NCI-H2081 (cell line): ENCODE measurements at places on chromosomes 16 and 17.

DNA sequence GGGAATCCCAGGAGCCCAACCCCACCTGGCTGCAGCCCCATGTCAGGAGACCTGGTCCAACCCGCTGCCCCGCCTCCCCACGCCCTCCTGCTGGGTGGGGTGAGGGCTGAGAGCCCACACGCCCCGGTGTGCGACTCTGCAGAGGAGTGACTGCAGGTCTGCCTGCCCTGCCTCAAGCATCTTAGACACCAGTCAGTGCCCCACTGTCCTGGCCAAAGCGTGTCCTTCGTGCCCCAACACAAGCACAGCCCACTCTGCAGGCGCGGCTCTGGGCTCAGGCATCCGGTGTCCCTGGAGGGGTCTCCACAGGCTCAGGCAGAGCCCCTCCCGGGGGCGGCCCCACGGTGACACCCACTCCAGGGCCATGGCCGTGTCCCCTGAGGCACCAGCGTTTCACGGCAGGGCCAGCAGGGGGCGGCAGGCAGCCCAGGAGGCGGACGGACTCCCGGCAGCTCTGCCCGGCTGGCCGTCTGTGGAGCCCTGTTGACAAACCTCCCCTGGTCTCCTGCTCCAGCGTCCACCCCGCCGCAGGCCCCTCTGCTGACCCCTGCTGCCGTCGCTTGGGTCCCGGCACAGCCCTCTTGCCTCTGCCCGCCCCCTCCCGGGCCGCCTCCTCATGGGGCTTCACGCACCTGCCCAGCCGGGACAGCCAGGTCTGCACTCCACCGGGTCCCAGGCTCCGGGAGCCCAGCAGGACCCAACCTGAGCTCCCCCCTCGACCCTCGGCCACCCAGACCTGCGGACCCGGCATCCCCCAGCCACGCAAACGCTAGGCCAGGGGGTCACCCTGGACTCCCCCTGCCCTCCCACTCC is 8.6 kb upstream of the UBE2I start:
- DNase-seq, result peak; percentile 41

GRCh38 chr16:30478766-30479478 is 6.4 kb downstream of the ITGAL start:
- DNase-seq, result no peak

- DNase-seq, result no peak
Measured at GRCh38 chr16:75957870-75958269, 231.6 kb upstream of the CPHXL start.

GRCh38 chr16:84156342-84156784 is 11.3 kb downstream of the DNAAF1 start:
- DNase-seq, result no peak

- no peak for DNase-seq
Measured at GRCh38 chr16:3328643-3329042, 23.3 kb downstream of the ZNF75A start.

- no peak for DNase-seq
Measured at GRCh38 chr17:66679631-66680517, 155.0 kb upstream of the CACNG5 start.

DNA sequence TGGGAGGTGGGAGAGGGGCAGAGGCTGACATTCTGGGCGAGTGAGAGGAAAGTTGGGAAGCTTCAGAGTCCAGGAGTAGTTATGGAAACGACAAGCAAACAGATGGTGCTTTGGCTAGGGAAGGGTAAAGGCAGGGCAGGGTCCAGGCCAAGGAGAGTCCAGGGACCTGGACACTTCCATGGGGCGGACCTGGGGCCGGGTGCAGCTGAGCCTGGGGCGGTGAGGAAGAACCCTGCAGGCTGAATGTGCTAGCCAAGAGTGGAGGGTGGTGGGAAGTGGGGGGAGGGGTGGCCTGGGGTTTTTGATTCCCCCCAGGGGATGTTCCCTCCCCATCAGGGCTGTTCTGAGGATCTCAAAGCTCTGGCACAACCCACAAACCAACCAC is 2.6 kb downstream of the PPP1R9B start:
- no peak for DNase-seq

- no peak for DNase-seq
Measured at GRCh38 chr16:27657811-27658210, 107.9 kb downstream of the KATNIP start.

- no peak for DNase-seq
Measured at GRCh38 chr17:76909971-76910760, 42.0 kb downstream of the MGAT5B start.

- no peak for DNase-seq
Measured at GRCh38 chr17:44353672-44354331, 8.7 kb downstream of the GRN start.

DNA sequence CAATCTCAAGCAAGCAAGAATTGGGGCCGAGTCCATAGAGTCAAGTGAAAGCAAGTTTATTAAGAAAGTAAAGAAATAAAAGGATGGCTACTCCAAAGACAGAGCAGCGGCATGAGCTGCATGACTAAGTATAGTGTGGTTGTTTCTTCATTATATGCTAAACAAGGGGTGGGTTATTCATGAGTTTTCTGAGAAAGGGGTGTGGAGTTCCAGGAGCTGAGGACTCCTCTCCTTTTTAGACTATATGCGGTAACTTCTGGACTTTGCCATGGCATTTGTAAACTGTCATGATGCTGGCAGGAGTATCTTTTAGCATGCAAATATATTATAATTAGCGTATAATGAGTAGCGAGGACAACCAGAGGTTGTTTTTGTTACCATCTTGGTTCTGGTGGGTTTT is 819.9 kb downstream of the KCNJ2 start:
- no peak for DNase-seq

DNA sequence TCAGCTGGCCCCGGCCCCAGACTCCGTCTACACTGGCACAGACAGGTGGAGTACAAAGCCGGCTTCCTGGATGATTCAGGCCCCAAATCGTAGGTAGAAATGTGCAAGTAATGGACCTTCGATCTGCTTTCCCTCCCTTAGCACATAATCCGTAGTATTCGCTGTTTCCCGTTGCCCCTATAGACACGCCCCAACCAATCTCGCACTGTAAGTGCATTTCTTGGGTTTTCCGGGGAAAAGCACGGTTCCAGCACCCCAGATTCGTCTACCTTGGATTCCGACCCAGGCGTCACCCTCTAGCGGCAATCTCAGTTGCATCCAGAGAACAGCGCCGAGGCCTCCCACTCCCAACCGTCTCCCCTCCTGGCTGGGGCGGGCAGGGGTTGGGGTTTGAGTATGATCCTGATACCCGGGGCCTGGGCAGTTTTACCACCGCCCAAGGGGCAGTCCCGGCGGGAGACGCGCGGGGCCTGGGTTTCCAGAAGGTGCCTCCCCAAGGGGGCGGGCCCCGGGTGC is 12.1 kb upstream of the FOXF1 start:
- no peak for DNase-seq

DNA sequence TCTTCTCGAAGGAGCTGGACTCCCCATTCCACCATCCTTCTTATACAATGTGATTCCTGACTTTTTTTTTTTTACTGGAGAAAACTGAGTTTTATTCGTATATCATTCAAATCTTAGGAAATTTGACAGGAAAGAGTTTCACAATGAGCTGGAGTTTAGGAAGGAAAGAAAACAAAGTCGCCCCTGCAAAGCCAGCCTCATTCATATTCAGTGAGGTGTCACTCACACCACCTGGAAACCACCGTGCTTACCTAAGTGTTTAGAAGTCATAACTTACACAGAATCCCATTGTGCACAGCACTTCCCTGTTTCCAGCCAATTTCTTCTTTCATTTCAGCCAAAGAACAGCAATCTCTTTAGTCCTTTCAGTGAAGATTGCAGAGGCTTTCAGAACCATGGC is 90.3 kb upstream of the CHMP6 start:
- DNase-seq, result no peak

GRCh38 chr17:56034197-56034635 is 119.1 kb upstream of the ANKFN1 start:
- DNase-seq, result no peak

GRCh38 chr17:36470499-36470898 is 16.0 kb upstream of the ZNHIT3 start:
- no peak for DNase-seq

DNA sequence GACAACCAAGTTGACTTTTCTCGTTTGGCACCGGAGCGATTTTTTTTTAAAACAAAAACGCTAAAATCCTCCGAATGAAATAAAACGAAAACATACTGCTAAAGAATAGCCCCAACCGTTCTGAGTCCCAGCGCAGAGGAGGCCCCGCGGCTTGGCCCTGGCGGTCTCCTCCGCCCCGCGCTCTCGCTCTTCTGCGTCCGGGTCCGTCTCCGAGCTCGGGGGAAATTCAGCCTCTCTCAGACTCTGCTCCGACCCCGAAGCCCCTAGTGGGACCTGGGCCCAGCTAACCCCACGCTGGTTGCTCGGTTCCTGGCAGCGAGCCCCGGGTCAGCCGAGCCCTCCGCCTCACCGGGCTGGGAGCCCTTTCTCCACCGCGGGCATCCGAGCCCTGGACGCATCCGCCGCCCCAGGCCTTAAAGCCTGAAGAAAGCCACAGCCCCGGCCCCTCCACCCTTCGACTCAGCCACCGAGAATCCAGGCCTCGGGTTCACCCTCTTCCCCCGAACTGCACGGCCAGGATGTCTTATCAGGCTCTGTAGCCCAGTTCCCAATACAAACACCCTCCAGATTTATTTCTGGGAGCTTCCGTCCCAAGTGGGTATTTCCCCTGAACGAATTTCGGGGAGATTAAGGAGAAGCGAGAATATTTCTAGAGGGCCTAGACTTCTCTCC is 1.2 kb downstream of the TBX2 start:
- DNase-seq, result no peak

DNA sequence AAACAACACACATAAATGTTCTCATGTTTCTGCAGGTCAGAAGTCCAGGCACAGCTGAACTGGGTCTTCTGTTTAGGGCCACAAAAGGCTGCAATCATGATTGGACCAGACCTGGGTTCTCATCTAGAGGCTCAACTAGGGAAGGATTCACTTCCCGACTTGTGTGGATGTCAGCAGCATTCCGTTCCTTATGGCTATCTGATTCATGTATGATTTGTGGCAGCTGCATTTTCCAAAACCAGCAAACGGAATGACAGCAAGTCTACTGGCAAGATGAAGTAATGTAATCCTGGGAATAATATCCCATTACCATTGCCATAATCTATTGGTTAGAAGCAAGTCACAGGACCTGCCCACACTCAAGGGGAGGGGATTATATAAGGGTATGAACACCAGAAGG is 22.1 kb downstream of the CEP112 start:
- no peak for DNase-seq

GRCh38 chr17:10779609-10780008 is 24.3 kb downstream of the TMEM238L start:
- DNase-seq, result no peak

- no peak for DNase-seq
Measured at GRCh38 chr17:57255182-57255775, 1.0 kb upstream of the MSI2 start.

DNA sequence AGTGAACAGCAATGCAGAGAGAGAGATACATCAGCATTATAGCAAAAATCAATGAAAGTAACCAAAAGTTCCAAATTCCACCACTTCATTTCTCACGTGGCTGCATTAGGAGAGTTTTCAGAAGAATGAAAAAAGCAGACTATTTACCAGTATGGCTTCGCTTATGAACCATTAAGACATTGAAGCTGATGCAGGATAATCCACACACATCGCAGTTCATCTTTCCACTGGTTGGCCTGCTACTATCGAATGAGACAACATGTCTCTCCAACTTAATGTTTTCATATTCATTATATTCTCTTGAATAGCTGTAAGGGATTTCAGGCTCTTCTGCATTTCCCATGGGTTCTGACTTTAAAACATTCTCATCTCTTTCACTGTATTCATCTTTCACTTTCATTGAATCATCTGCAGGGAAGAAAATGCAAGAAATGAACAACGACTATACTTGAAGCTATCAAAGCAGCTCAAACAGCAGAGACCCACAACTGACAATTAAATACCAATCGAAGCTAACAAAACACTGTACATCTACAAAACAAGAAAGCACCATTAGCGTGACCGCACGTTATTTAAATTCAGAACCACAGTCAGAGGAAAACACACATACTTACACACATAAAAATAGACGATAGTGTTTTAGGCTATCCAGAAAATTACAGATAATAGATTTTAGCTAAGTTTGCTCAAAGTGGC is 54.9 kb downstream of the GRB7 start:
- DNase-seq, result no peak

DNA sequence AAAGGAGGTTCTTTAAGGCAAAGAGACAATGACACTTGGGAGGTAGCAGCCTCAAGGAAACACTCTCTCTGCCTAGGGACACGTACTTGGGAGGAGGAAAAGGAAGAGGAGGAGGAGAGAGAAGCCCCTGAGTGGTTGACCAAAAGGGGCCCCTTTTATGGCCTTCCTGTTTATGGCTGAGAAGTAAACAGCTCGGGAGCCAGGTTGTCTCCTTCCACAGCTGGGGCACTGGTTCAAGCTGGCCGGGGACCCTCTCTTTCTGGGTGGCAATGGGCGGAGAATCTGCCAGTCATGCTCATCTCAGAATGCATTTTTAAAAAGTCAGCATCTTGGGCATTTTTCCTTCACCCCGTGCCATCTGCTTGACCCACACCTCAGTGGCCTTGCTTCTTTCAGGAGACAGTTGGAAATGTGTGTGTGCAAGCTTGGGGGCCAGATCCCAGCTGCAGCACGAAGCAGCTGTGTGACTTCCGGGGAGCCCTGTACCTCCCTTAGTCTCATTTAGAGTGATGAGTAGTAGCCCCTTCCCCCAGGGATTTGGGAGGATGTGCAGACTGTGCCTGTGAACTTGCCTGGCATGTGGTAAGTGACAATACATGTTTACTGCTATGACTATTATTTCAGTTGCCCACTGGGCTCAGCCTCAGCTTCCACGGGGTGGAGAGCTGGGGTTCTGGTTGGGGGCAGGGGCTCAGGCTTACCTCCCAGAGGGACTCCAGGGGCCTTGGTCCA is 33.8 kb upstream of the SALL1 start:
- DNase-seq, result no peak

DNA sequence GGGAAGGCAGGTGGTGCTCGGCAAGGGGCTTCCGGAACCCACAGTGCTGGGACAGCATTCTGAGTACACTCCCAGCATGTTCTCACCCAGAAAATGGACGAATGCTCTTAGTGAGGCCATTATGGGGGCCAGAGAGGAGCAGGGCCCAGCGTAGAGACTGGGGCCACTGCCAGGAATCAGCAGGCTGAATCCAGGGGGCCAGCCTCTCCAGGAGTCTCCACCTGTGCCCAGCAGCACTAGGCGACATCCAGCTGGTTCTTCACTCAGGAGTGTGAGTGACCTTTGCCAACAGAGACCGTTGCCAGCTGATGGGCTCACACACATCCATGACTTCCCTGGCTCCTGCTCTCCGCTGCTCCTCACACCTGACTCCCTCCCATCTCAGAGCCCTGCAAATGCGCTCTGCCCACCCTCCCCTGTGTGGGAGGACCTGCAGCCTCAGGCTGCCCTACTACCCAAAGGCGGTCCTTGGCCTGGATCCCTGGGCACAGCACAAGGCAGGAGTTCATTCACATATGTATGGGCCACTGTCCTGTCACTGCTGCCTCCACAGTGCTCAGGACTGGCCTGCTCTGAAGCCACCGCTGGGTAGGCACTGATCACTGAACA is 5.1 kb downstream of the RHBDF1 start:
- peak; percentile 93 for DNase-seq

GRCh38 chr17:7912927-7913524 is 3.1 kb downstream of the RNF227 start:
- DNase-seq, result peak; percentile 31

- DNase-seq, result no peak
Measured at GRCh38 chr16:50012182-50012581, 12.8 kb upstream of the CNEP1R1 start.

GRCh38 chr16:83996481-83997252 is 28.6 kb downstream of the NECAB2 start:
- DNase-seq, result no peak

- DNase-seq, result peak; percentile 22
Measured at GRCh38 chr16:84362471-84362941, 5.8 kb upstream of the ATP2C2 start.
